ENCODE measurements at places on chromosomes 12 and 14.

DNA sequence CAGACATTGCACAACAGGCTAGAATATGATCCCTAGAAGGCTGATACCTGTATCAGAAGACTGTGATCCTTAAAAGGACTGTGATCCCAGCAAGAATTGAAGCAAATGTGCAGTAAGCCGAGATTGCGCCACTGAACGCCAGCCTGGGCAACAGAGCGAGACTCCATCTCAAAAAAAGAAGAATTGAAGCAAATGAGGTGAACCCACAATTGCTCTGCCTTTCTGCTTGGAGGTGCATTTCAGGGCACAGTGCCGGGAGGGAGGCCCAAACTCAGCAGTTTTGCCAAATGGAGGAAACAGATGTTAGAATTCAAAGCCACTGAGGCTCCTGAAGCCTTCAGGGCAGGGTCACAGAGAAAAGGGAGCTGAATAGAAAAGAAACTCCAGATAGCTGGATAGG, 61.1 kb upstream of the COCH start:
- no peak for DNase-seq

DNA sequence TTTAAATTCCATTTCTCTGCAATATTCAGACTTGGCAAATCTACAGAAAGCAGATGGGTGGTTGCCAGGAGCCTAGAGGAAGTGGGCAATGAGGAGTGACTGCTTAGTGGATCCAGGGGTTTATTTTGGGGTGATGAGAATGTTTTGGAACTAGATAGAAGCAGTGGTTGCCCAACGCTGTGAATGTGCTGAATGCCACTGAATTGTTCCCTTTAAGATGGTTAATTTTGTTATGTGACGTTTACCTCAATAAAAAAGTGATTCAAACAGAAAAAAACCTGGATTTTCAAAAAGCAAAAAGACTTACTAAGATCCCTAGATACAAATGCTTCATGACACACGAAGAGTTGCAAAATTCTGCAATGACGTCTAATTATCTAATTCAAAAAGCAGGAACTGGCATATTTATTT, 34.2 kb downstream of the DAO start:
- no peak for DNase-seq

GRCh38 chr12:1001507-1001906, 10.5 kb downstream of the ERC1 start:
- no peak for DNase-seq

- DNase-seq = no peak
Observed at GRCh38 chr12:44091948-44092606, 256.2 kb downstream of the TMEM117 start.

- DNase-seq = no peak
Observed at GRCh38 chr12:62873116-62873825, 61.7 kb downstream of the PPM1H start.

- no peak for DNase-seq
Observed at GRCh38 chr12:52199294-52199919, 7.6 kb upstream of the KRT80 start.

DNA sequence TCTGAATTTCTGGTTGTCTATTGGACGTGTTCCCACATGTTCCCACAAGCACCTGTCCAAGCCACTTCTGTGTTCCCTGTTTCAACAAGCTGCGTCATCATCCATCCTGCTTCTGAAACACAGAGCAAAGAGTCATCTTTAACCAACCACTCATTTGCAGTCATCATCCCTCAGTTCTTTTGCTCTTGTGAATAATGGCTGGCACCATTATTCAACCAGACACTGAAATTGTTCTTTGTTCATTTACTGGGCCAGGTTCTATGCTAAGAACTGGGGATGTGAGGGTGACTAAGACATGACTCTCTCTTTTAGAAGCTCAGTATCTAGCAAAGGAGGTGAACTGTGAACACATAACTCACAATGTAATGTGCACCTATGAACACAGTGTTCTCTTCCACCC, 40.7 kb upstream of the ANO4 start:
- no peak for DNase-seq

DNA sequence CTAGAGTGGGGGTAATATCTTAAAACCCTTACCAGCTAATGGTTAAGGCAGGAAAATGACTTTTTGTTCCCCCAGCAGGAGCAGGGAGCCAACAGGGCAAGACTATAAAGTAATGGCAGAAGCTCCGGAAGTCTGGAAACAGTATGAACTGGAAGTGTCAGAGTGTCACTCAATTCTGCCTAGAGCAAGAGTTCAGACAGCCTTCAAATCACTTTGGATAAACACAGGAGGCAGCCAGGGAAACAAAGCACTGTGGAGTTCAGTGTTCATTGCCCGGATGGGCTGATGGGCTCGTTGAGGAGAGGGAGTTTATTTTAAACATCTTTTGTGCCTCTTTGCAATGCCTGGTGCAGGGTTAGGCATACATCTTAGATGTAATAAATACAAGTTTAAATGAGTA, 16.5 kb upstream of the DYRK2 start:
- DNase-seq = no peak

DNA sequence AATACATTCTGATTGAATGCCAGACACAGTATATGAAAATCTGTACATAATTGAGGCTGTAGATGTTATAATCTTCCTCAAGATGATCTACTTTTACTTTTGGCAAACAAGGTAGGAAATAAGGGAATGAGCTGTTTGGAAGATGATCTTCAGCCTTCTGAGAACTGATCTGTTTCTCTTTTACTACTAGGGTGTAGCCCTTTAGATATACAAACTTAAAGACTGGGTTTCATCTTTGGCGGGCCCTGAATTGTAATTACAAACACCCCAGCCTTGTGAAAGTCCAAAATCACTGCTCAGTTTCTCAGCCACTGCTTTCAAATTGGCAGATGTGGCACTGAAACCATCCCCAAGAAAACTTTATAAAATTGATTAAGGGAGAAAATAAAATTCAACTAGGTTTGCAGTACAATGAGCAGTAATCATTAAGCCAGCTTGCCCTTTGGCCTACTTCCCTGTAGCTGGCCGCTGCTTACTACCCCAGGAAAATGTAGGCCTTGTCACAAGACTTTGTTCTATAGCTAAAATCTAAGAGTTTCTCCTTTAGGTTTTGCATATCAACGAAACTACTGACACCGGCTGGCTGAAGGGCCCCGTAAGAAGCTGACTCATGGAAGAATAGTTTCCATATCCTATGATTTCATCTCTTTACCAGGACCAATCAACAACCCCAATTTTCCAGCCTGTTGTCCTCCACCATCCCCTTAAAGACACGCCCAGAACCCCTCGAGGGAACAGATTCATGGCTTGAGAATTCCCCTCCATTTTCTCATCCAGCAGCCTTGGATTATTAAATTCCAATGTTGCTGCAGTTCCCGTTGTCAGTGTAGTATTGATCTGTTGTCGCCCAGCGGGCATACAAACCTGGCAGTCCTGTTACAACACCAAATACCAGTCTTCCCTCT, 210.8 kb downstream of the PCNX1 start:
- no peak for DNase-seq

DNA sequence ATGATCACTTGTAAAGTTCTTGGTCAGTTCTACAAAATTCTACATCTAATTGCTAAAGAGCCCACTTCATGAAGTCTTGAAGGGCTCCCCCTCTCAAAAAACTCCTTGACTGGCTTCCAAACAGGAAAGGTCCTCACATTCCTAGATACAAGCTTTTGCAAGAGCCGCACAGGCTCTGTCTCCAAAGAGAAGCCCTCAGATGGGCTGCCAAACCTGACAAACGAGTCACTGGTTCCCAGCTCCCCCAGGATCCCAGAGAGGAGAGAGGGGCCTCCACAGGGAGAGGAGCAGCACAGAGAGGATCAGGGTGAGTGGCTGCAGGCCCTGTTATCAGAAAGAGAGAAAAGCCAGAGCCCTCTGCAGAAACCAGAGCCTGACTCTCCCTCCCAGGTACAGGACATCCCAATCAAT, 5.8 kb downstream of the NID2 start:
- DNase-seq = no peak

GRCh38 chr12:75900781-75901254, 130.8 kb downstream of the PHLDA1 start:
- DNase-seq = no peak

DNA sequence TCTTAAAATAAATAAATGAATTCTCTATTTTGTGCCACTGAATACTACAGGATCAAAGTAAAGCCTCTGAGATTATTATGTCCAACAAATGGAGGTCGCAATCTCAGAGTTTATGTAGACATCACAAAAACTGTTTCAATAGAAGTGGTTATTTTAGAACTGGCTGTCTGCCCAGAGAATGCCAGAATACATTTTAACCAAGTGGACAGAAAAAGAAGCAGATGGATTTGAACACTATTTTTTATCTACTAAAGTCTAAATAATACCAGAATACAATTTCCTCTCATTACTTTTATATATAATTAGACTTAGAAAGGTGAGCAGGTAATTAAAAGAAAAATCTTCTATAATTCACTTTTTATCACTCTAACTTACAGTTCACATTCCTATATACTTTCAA, 118.3 kb downstream of the MED13L start:
- no peak for DNase-seq

- no peak for DNase-seq
Observed at GRCh38 chr12:29510591-29511185, 13.2 kb upstream of the OVCH1 start.

DNA sequence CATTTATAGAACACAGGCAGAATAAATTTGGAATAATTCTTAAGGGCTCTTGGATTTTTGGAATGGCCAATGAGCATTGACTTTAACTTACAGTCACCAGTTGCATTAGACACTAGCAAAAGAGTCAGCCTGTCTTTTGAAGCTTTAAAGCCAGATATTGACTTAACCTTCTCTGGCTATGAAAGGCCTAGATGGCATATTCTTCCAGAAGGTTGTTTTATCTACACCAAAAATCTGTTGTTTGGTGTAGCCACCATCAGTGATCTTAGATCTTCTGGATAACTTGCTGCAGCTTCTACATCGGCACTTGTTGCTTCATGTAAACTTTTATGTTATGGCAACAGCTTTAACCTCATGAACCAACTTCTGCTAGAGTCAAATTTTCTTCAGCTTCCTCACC, 10.4 kb downstream of the PCNX1 start:
- no peak for DNase-seq

DNA sequence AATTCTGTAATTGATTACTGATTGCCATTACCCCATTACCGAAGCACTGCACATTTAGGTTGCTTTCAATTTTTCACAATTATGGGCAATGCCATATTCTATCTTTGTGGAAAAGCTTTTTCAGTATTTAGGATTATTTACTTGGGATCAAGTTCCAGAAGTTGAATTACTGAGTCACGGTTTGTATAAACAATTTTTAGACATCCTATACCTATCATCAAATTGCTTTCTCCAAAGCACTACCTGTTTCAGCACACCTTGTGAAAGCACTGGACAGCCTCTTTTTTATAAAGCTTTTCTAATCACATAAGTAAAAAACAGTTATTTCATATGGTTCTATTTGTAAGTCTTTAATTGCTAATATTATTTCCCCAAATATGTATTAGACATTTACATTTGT, 221.5 kb upstream of the CAND1 start:
- DNase-seq = no peak

- peak; percentile 41 for DNase-seq
Observed at GRCh38 chr14:59060841-59061240, 127.6 kb upstream of the DAAM1 start.

DNA sequence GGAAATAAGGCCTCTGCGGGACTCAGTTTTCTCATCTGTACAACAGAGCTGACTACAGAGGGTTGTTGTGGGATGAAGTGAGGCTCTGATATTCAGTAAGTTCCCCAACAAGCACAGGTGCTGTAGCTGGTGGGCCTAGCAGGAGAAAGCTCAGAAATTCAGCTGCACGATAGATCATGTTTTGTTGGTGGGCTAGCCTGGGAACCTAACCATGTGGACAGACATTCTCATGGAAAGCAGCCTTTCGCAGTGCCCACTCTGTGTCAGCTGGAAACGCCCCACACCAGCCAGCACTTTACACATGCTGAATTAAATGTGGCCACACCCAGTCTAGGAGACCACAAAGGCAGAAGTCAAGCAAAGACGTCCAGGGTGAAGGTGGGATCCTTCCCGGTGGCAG, 16.1 kb downstream of the PITPNM2 start:
- no peak for DNase-seq

DNA sequence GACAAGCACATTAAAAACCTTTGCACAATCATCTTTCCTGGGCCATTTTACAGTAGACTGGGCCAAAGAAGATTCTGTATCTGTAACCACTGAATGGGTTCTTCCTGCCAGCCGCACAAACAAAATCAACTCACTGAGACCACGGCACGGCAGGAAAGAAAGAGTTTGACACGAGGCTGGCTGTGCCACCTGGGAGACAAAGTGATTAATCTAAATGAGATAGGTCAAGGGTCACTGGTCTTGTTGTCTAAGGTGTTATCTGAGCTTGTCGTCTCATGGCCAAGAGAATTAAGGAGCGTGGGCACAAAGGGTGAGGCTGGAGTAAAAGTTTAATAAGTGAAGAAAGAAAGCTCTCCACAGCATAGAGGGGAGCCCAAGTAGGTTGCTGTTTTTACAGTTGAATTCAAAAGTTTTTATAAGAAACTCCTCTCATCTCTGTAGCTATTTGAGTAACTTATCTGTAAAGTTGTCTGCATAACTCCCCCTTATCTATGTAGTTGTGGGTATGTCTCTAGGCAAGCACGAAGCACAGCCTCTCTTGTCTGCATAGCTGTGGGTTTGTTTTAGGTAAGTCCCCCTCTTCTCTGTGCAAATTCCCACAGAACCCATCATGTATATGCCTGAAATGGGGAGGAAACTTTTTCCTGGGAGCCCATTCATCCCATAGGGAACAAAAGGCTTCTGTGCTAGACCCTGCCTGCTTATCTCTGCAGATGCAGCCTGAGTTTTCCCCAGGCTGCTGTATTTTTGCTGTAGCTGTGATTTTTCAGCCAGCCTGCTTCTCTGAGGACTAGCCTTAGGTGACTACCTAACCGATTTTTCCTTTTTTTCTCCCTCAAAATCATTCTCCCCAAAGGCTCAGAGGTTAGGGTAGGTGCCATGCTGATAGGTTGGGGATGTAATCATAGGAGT, 1314.6 kb upstream of the TMEM132C start:
- no peak for DNase-seq

- DNase-seq = no peak
Observed at GRCh38 chr14:61934385-61934784, 172.2 kb downstream of the SNAPC1 start.

GRCh38 chr14:94867946-94868771, 98.2 kb upstream of the GSC start:
- DNase-seq = no peak

DNA sequence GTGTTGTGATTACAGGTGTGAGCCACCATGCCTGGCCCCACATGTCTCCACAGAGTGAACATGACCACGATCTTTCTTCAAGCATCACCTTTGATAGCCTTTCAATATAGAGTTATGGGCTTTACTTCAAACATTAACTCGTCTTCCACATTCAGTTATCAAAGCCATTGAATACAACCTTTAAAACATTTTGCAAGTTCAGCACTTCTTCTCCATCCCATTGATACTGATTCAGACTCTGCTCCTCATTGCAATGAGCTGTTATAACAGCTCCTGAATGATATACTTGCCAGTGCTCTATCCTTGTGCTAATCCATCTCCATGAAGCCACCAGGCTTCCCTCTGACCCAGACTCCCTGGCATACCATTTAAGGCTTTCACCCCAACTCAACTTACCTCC, 223.5 kb upstream of the EEA1 start:
- no peak for DNase-seq
